Mesendoderm (in vitro differentiated cells): ENCODE measurements at places on chromosomes 1 and 21.

DNA sequence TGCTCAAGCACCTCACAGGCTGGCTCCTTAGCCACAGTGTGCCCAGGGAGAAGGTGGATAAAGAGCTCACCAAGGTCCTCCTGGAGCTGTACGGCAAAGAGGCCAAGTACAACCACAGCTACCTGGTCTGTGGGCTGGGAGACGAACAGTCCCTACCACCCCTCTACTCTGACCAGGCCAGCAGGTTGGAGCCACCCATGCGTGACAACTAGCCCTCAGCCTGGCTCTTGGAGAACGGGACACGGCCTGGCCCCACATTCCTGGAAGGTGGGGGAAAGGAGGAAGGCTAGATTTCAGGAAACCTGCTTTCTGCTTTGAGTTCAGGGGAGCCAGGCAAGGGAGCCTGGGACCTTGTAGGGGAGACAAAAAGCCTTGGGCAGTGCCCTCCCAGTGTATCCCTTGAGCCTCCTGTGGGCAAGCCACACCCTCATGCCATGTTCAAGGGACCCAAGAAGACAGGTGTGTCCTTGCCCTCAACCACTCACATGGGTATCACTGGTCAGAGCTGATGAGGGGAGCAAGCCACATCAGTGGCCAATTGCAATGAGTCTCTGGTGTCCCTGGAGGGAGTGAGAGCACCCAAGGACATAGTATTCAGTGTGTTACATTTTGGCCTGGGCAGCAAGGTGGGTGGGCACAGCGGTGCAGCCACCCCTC is 27.6 kb downstream of the LUZP1 start:
- no peak for DNase-seq

- DNase-seq, result no peak
Observed at GRCh38 chr1:113242481-113242880, 147.8 kb upstream of the MAGI3 start.

DNA sequence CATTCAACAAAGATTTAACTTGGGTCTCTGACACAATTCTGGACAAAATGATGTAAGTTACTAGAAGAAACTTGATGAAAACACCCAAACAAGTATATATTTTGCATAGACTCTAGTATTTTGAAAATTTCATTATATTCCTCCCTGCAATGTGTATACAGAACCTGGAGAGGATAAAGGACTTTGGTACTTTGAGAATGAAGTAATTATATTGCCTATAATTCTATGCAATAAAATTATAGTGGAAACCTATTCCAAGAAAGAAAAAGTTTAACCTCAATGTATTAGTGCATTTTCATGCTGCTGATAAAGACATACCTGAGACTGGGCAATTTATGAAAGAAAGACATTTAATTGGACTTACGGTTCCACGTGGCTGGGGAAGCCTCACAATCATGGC is 1146.1 kb downstream of the KCNT2 start:
- no peak for DNase-seq

DNA sequence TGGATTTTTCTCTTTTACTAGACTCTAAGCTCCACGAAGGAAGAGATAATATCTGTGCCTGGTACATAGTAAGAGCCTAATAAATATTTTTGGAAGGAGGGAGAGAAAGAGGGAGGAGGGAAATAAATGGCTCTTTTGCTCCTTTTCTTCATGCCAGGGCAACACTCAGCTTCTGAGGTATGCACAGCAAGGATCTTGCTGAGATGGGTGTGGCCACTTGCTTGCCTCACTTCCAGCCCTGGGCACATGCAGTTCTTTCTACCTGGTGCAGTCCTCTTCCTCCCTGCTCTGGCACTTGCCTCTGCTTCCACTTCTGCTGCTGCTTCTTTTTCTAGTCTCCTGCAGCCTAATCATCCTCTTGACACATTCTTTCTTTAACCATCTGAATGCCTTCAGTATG is 148.1 kb downstream of the FGGY start:
- DNase-seq, result peak; percentile 12

DNA sequence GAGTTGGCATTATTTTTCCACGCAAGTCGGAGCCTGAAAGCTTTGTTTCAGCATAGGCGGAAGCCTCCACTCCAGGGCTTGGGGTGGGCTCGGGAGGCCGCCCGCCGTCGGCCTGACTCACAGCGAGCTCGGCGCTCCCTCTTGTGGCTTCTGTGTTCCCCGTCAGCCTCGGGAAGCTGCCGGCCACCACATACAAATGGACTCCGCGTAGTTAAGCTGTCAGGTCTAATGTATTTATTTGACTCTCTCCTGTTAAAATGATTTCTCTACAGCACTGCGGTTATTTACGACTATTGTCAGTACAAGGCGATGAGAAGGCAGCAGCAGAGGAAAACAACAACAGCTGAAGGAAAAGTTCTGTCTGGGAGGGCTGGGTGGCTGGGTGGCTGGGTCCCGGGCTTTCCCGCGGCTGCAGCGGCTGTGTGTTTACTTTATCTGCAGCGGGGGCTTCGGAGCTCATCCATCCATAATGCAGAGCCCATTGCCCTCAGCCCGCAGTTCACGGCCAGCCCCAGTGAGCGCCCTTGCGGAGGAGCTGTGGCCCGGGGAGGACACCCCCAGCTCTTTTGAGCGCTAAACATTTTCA is 375.7 kb upstream of the CAMK1G start:
- DNase-seq, result peak; percentile 84

DNA sequence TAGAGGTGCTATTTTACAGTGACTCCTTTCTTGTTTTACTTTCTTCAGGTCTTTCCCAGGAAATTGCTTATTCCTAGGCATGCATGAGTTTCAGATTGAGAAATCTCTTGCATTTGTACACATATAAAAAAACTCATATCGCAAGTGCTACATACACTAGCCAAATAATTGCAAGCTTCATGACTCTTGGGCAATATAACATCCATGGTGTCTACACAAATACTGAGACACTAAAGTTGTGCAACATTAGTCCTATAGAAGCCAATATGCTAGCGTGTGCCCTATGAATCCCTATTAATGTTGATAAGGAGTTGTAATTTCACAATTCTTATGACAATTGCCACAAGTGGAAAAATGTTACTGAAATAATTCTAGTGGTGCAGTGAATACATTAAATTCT is 591.0 kb downstream of the ADGRL2 start:
- no peak for DNase-seq

DNA sequence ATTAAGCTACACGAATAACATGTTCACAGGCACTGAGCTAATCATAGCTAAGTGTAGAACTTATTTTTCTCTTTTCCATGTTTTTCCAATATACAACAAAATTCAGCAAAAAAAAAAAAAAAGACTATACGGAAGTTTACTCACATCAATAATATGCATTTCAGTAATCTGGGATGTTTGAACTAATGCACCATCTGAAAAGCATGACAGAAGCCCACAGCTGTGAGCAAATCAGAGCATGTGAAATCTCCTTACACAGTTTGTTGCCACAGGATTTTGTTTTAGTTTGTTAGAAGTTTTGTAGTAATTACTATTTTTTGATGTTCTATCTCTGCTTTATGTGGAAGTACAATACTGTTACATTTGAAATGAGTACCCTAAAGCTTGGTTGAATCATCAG is 1051.7 kb downstream of the TTLL7 start:
- no peak for DNase-seq

- DNase-seq, result peak; percentile 49
Observed at GRCh38 chr1:23224739-23225648, 7.7 kb upstream of the HTR1D start.

DNA sequence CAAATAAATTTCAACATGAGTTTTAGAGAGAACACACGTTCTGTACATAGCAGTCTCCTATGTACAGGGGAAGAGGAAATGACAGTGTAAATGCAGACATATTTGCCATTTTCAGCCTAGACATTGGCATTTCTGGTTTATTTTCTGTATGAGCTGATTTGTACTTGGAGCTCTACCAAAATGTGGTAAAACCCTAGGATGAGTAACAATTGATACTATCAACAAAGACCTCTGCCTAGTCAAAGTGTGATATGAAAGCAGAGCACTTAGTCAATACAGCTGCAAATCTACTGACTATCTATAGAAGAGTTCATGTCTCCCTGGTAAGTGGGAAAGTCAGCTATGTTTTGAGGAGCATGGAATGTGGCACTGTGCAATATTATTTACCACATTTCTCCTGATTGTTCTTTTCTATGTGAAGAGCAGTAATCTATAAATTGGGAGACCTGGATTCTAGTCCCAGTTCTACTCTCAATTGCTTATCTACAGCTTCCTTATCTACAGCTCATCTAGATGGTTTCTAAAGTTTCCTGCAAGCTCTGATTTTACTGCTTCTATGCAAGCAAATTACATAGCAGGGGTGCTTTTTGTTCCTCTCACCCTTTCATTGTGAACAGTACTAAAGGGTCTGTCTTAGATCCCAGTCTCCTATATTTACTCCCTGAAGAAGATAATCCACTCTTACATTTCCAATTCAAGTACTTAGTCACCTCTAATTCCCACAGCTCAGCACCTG is 334.2 kb downstream of the NTNG1 start:
- DNase-seq, result no peak
